ENCODE measurements at places on chromosomes 16 and 17. TPM values are rescaled to one million over a fixed set of nuclear protein-coding genes. Genes with fewer than 3 reads are reported as not detected.

DNA sequence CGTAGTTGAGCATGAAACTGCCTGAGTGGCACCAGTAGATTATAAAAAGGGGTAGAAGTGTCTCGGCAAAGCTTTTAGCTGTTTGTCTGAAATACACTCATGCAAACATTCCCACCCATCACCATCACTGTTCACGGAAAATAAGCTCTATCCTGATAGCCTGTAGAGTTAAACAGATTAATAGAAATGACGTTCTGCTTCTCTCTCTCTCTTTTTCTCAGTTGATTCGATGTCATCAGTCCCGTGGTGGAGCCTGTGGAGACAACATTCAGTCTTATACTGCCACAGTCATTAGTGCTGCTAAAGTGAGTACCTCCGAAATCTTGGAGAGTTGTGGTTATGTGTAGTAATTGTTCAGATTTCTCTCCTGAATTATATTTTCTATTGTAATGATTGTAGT, 224.7 kb downstream of the BCAS3 start:
- no peak overlapping the region for H3K27ac ChIP-seq
- H3K4me3 ChIP-seq: no peak overlapping the region
- no peaks in the 10 kb centered on the region for H3K4me1 ChIP-seq
- no peaks in the 10 kb centered on the region for H3K36me3 ChIP-seq

DNA sequence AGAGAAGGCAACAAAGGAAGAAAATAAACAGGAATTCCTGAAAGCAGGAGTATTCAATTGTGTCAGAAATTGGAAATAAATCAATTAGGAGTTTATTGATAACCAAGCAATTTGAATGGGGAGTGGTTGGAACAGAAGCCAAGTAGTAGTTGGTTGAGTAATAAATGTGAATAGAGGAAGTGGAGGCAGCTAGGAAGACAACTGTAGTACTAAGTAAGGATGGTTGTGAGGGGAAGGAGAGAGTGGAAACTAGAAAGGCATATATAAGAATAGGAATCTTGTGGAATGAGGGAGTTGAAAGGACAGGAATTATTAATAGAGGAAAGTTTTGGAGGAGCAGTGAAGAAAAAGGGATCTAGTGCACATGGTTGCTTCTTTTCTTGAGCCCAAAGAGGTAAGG, 34.4 kb downstream of the NFAT5 start:
- no peak overlapping the region for H3K4me3 ChIP-seq
- H3K27me3 ChIP-seq: no peaks in the 10 kb centered on the region
- H3K27ac ChIP-seq: no peak overlapping the region

DNA sequence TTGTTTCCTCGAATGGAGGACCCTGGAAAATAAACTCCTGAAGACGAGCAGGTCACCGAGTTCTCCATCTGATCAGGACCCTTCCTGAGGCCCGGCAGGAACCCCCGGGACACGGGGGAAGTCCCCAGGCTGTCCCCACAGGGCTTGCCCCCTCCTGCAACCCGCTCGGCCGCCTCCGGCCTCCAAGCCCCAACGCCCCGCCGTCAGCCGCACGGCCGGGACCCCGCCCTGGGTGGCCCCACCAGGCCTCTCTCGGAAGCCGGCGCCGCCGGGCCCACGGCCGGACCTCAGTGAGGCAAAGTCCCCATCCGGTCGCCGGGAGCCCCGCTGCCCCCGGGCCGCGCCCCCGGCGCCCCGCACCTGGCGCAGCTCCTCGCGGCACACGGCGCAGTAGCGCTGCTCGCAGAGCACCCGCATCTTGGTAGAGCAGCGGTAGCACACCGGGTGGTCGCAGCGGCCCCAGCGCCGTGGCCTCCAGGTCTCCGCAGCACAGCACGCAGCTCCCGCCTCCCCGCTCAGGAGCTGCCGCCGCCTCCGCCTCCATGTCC, 383 bp downstream of the ZNF598 start:
- peak; percentile 26 for DNase-seq
- H3K4me3 ChIP-seq: peak overlapping the region; percentile 71
- H3K4me1 ChIP-seq: peaks cover 44% of the 10 kb centered on the region
- H3K27me3 ChIP-seq: no peaks in the 10 kb centered on the region
- no peaks in the 10 kb centered on the region for H3K36me3 ChIP-seq

GRCh38 chr16:15741207-15741871, 91.3 kb downstream of the NDE1 start:
- H3K4me1 ChIP-seq: no peaks in the 10 kb centered on the region
- H3K27ac ChIP-seq: no peak overlapping the region
- H3K27me3 ChIP-seq: no peaks in the 10 kb centered on the region
- no peak overlapping the region for H3K4me3 ChIP-seq
- no peak for DNase-seq
- no peaks in the 10 kb centered on the region for H3K36me3 ChIP-seq

DNA sequence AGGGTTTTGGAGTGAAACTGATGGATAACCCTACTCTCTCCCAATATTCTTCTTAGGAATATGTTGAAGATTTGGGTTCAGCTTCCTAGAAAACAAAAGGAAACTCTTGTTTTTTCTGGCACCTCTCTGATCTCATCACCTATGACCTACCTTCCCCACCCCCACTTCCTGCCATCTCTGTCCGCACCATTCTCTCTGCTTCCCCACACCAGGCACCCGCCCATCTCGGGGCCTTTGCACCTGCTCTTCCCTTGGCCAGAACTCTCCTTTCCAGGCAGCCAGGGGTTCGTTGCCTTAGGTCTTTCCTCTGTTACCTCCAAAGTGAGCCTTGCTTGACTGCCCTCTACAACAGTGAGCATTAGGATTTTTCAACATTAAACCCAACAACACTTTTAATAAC, 159.7 kb downstream of the IRX3 start:
- DNase-seq: no peak
- H3K27ac ChIP-seq: no peak overlapping the region
- no peak overlapping the region for H3K4me3 ChIP-seq
- peaks cover 2% of the 10 kb centered on the region for H3K27me3 ChIP-seq

DNA sequence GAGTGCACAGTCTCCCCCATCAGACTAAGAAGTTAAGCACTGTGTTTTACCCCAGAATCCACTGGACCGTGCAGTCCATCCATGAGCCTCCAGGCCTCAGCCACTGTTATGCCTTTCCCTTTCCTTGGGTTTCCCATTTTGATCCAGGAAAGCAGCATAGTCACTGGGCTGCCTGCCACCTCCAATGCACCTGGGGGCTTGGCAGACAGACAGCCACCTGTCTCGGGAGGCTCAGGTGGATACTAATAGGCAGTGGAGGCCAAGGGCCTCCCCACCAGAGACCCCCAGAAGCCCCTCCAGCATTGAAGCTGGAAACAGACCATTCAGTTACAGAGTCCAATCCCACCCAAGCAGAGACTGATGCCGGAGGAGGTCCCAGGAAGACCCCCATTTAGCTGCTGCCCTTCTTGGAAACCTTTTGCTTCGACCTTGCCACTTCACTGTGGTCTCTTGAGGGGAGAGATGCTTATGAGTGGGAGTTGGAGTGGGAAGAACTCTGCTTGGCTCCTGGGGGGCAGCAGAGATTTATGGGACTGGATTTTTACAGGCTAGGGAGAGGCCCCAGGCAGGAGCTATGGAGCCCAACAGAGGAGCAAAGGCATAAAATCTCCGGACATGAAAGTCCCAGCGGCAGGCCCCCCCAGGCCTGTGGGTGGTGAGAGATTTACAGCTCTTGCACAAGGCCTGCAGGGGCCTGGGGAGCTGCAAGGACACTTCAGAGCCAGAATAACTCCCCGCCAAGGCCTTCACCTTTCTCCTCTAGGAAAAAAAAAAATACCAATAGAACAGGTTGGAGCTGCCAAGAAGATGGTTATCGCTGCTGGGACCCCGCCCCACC, 12.2 kb upstream of the SP2 start:
- no peak for DNase-seq
- H3K36me3 ChIP-seq: no peaks in the 10 kb centered on the region
- H3K27me3 ChIP-seq: peaks cover 2% of the 10 kb centered on the region
- no peak overlapping the region for H3K4me3 ChIP-seq
- no peak overlapping the region for H3K27ac ChIP-seq
- peaks cover 7% of the 10 kb centered on the region for H3K4me1 ChIP-seq

DNA sequence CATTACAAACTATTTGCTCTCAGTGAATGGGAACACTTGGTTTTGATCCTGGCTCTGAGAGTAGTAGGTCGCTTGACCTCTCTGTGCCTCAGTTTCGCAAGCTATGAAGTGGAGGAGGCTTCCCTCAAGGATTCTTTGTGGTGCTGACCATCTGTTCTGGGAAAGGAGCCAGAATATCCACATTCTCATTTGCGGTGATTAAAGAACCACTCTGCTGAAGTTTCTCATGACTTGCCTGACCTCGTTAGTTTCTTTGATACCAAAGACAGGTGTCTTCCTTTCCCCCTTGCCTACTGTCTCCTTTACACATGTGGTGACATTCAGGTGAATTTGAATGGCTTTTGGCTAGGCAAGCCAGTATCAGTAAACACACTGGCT, 116.0 kb downstream of the SNX29 start:
- no peaks in the 10 kb centered on the region for H3K36me3 ChIP-seq
- H3K27ac ChIP-seq: no peak overlapping the region
- H3K4me1 ChIP-seq: peaks cover 26% of the 10 kb centered on the region
- H3K27me3 ChIP-seq: no peaks in the 10 kb centered on the region

GRCh38 chr16:82481455-82481854, 145.3 kb upstream of the CDH13 start:
- H3K27ac ChIP-seq: no peak overlapping the region
- no peak for DNase-seq
- no peaks in the 10 kb centered on the region for H3K36me3 ChIP-seq
- no peak overlapping the region for H3K4me3 ChIP-seq
- peaks cover 11% of the 10 kb centered on the region for H3K27me3 ChIP-seq
- H3K4me1 ChIP-seq: no peaks in the 10 kb centered on the region

KRT24 gene
- total RNA-seq: not detected

DNA sequence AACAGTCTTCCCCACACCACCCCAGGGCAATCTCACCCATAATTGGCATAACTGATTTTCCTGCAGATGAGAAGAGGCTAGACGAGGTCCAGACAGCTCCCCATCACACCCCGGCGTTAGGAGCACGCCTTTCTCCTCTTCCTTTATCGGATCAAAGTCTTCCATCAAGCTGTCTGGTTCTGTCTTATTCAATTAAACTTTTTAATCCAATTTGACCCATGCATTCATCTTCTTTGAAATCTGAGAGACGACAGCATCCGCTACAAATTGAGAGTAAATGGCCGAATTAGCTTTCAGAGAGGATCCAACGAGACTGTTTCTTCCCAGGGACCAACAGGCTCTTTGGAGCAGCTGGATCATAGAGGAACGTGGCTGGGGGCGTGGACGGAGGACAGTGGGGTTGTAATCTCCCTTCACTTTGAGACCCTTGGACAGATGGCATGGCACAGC, 44.4 kb upstream of the GPRC5B start:
- no peak overlapping the region for H3K4me3 ChIP-seq
- H3K36me3 ChIP-seq: no peaks in the 10 kb centered on the region
- no peaks in the 10 kb centered on the region for H3K4me1 ChIP-seq

GRCh38 chr16:86951831-86952598, 365.2 kb downstream of the C16orf95 start:
- peak overlapping the region; percentile 87 for H3K27ac ChIP-seq
- H3K27me3 ChIP-seq: no peaks in the 10 kb centered on the region
- no peak overlapping the region for H3K4me3 ChIP-seq
- H3K36me3 ChIP-seq: no peaks in the 10 kb centered on the region
- H3K4me1 ChIP-seq: peaks cover 26% of the 10 kb centered on the region
- peak; percentile 68 for DNase-seq

DNA sequence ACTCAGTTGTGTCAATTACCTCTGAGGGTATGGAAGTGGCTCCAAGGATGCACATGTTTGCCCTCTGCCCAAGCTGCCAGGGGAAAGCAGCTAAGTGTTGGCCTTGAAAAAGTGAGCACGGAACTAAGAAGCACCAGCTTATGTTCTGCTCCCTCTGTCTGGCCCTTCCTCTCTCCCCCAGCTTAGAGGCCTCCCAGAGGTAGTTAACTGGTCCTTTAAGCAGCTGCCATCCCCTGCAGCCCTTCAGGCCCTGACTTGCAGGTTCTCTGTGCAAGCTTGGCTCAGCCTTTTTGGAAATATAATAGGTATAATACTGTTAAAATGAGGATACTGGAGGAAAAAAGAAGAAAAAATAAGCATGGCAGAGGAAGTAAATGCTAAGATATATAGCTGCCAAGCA, 7.0 kb upstream of the UBE2Z start:
- H3K4me1 ChIP-seq: no peaks in the 10 kb centered on the region
- no peaks in the 10 kb centered on the region for H3K36me3 ChIP-seq
- H3K27ac ChIP-seq: no peak overlapping the region
- no peak overlapping the region for H3K4me3 ChIP-seq
- no peaks in the 10 kb centered on the region for H3K27me3 ChIP-seq

RSL1D1 gene
- 132 TPM for total RNA-seq

DNA sequence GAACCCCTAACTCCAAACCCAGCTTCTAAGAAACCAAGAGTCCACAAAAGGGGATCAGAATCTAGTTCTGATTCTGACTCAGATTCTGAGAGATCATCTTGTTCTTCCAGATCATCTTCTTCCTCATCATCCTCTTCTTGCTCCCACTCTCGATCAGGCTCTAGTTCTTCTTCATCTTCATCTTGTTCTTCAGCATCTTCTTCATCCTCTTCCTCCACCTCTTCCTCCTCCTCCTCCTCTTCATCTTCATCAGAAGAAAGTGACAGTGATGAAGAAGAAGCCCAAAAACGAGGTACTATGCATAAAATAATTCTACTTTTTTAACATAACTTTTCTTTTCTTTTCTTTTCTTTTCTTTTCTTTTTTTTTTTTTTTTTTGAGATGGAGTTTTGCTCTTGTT, 129.9 kb upstream of the RBL2 start:
- H3K4me3 ChIP-seq: no peak overlapping the region
- no peak overlapping the region for H3K27ac ChIP-seq
- H3K36me3 ChIP-seq: peaks cover 38% of the 10 kb centered on the region
- no peaks in the 10 kb centered on the region for H3K4me1 ChIP-seq
- no peak for DNase-seq
- H3K27me3 ChIP-seq: no peaks in the 10 kb centered on the region

- H3K4me3 ChIP-seq: no peak overlapping the region
- DNase-seq: no peak
- H3K27me3 ChIP-seq: no peaks in the 10 kb centered on the region
Observed at GRCh38 chr17:8925808-8926207, 39.7 kb downstream of the PIK3R5 start.

Data from endothelial cell of umbilical vein (primary cell).